NCI-H1436 (cell line): ENCODE measurements at places on chromosomes 7 and 10.

- DNase-seq: no peak
Measured at GRCh38 chr7:101890749-101891523, 73.5 kb downstream of the CUX1 start.

DNA sequence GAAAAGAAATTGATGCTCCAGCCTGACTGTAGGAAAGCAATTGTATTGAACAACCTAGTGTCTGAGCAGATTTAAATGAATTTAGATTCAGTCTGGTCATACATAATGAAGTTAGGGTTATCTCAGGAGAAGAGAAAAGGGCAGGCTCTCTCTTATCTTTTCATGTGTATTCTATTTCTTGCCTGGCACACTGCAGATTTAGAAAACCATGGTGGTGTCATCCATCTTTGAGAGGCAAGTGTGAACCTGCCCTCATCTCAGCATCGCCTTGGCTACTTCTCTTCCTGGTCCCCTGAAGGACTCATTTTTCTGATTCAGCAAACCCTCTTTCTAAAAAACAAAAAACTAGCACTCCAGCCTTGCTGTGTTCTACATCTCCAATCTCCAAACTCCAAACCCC, 137.7 kb downstream of the LRRC4 start:
- no peak for DNase-seq

- DNase-seq: no peak
Measured at GRCh38 chr10:124279882-124280281, 138.8 kb downstream of the OAT start.

- DNase-seq: peak; percentile 33
Measured at GRCh38 chr10:78727728-78728127, 341.0 kb upstream of the ZMIZ1 start.

DNA sequence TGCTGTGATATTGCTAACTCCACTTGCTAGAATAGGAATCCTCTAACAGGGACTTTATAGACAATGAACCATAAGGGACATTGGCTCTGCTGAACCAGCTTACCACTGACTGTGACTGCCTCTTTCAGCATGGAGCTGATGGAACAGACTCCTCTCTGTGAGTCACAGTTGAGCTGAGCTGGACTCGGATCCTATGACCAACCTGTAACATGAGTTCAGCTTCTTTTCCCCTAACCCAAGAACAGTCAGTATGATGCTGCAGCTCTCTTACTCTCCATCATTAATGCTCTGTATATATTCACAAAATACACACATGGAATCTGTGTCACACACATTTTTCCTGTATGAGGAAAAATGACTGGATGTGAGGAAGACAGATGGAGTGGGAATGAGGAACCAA, 177.9 kb upstream of the BET1 start:
- DNase-seq: no peak

- DNase-seq: no peak
Measured at GRCh38 chr10:124212702-124213101, 119.3 kb upstream of the CHST15 start.

DNA sequence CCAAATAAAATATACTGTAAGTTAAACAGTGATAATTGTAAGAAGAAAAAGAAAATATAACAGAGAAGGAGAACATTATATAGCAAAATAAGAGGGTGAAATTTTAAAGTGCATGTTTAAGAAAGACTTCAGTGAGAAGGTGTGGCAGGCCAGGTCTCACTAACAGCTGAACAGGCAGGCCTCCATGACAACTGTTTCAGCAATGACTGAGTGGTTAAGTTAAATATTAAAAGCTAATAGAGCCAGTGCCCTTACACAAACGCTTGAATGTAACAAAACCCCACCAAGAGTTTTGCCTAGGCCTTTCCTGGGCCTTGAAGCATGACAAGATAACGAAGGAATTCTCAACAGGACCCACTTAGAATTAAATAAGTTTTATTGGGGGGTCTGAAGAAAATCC, 32.6 kb downstream of the CFAP43 start:
- no peak for DNase-seq

DNA sequence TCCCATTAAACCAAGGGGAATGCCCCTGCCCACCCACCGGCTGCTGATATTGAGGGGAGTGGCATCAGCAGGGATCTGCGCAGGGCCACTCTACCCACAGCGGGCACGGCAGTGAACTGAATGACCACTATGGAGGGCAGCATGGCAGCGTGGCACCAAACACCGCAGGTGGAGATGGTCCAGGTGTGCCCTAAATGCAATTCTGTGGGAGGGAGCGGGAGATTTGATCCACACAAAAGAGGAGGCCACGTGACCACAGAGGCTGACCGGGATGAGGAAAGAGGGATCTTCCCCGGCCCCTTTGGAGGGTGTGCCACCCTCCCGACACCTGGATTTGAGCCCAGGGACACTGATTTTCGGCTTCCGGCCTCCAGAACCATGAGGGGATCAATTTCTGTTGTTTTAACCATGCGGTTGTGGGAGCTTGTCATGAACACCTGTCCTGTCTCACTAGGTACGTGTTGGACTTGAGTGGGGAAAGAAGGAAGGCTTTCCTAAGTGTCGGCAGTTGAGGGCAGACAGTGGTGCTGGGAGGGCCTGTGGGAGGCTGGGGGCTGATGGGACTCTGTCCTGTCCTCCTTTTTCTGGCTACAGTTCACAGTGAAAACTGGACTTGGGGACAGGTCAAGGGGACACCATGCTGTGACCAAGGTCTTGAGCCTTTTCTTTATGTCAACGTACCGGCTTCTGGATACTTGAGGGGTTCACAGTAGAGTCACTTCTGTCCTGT, 66.1 kb downstream of the CFAP46 start:
- no peak for DNase-seq

DNA sequence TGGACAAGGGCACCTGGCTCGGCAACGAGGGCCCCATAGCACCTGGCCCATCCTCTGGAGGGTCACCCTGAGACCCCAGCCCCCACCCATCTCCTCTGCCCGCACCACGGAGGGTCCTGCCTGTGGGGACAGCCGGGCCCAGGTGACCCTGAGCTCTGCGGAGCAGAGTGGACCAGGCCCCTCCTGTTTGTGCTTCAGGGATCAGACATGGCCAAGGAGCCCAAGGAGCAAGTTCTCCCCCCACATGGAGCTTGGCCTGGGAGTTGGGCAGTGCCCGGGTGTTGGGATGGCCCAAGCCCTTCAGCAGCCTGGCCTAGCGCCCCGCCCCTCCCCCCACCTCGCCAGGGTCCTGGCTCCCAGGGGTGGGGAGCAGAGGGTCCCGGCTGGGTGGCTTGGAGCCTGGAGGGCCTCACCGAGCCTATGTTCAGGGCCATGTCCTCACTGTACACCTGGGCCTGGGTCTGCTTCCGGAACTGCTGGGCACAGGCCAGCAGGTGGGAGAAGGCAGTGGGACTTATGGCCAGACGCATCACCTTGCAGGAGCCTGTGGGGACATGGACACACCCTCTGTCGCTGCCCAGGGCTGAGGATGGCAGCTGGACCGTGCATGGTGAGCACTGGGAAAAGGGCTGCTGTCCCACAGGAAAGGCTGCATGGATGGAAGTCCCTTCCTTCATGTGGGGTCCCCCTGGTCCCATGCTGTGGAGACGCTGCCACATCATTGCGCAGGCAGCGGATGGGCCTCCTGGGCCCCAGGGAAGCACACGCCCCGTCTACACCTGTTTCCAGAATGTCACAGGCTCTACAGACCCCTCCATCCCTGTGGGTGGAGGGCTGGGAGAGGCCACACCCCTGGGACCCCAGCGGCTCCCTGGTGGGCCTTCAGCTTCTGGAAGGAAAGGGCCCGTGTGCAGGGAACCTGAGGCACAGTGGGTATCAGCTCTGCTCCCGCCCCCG, 49.2 kb upstream of the NKX6-2 start:
- no peak for DNase-seq

DNA sequence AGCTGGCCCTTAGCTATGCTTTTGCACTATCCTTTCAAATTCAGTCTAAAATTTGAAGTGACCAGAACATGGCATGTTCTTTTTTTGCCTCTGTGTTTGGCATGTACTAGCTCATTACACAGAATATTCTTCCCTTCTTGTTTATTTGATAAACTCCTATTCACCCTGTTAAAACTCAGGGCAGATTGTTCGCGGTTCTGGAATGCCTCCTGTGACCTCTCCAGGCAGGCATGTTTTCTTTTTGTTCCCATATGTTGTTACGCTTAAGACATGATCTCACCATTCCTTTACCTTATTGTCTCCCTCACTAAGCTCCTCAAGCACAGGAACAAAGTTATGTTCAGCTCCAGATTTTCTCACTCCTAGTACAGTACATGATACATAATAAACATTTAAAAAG, 181.7 kb downstream of the CCSER2 start:
- DNase-seq: no peak

DNA sequence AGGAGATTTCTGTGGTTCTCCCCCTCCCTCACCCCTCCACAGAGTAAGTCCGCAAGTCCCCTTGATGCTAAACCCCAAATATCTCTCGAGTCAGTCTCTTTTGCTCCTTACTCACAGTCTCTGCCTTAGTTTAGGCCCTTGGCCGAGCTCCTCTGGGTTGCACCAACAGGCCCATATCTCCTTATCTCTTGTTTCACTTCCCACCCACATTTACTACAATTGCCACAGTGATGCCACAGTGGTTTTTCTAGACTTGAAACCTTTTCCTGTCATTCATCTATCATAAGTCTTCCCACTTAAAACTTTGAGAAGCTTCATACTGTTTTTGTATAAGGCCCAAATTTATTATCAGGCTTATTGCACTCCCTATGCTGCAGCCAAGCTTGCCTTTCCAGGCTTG, 23.4 kb upstream of the NME8 start:
- DNase-seq: no peak

DNA sequence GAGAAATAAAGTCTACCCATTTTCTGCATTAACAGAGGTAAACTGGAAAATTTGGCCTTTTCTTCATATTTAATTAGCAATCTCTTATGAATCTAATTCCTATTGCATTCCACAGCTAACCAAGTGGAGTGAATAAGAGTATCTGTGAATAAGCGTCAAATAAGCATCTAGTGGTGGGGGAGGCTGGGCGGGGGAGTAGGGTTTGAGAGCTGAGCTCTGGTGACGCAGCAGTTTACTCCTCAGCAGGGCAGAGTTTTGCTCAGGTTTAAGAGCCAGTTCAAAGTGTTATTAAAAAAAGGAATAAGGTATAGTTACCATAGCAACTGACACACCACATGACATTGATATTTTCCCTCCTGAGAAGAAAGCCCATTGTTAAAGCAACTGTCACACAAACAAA, 1346.8 kb upstream of the CELF2 start:
- DNase-seq: no peak

- DNase-seq: no peak
Measured at GRCh38 chr7:129417073-129417472, 17.2 kb upstream of the STRIP2 start.

GRCh38 chr10:44973323-44974081, 5.1 kb downstream of the DEPP1 start:
- DNase-seq: no peak

DNA sequence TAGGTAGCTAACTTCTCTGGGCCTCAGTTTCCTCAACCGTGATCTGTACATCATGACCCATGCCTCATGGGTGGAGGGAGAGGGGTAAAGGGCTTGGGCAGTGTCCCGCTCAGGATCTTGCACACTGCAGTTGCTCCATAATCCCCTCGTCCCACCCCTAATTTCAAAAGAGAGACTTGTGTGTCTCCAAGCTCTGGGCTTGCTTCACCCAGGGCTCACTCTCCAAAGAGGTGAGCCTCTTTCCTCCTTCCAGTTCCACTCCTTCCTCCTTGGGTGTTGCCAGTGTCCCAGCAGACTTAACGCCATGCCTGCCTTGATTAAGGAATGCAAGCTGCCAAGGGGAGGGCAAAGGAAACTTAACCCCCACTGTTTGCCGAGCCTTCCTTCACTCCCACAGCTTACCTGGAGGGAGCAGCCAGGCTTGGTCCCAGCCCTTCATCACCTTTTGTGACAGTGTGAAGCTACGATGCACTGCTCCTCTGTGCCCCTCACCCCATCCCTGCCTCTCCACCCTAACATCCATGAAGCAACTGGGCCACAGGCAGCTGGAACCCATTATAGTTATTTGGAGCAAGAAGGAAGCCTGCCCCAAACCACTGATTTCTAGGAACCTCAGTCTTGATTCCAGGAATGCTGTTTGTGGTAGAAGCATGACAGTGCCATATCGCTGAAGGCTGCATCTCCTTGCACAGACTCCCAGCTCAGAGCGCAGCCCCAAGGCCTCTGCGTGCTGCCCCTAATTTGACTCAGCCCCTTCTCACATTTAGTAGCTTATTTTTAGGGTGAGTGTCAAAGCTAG, 363.3 kb downstream of the TNS3 start:
- DNase-seq: no peak

- no peak for DNase-seq
Measured at GRCh38 chr7:127962589-127963361, 68.5 kb downstream of the LRRC4 start.

GRCh38 chr10:63133821-63134557, 861 bp downstream of the NRBF2 start:
- DNase-seq: no peak

- DNase-seq: no peak
Measured at GRCh38 chr10:8444630-8445029, 390.1 kb downstream of the GATA3 start.

- DNase-seq: peak; percentile 88
Measured at GRCh38 chr10:35822316-35822715, 180.2 kb upstream of the FZD8 start.

DNA sequence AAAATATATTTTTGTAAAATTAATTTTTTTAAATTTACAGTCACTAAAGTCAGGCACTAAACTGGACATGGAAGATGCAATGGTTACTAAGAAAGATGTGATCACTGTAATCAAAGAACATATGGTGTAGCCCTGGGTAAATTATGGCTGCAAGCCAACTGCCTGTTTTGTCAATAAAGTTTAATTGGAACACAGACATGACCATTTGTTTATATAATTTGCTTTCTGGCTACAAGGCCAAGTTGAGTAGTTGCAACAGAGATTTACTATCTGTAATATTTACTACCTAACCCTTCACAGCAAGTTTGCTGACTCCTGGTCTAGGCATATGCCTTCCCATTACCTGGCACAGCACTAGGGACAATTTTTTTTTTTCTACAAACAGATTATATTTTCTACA, 448.9 kb downstream of the ADRA2A start:
- DNase-seq: no peak

DNA sequence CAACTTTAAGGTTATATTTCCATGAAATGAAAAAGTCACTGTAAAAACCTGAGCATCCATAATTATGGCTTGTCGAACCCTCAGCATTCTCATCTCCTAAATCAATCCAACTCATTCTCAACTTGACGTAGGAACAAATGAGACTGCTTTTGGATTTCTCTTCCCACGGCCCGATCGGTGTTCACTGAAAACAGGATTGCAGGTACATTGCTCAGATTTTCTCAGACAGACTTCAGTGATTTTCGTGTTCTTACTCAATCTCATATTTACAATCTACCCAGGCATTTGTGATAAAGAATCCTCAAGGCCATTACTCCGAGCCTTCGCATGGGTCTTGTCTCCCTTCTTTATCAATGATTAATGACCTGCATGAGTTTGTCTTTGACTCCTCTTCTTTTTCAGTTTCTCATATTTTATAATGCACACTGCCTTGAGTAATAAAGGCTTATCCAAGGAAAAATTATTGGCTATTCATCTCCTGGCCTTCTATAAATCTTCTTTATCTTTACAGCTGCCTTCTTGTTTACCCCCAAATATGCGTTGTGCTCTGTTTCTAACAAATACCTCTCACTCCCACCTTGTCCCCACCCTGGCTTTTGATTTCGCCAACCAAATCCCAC, 90.4 kb upstream of the MYO3A start:
- no peak for DNase-seq

GRCh38 chr10:72834183-72834825, 59.2 kb upstream of the OIT3 start:
- DNase-seq: peak; percentile 43
